Hematopoietic multipotent progenitor cell treated with erythropoietin and hydrocortisone succinate and interleukin-3 and kit ligand, for 17 days (in vitro differentiated cells): ENCODE measurements at places on chromosomes 11 and 22.

DNA sequence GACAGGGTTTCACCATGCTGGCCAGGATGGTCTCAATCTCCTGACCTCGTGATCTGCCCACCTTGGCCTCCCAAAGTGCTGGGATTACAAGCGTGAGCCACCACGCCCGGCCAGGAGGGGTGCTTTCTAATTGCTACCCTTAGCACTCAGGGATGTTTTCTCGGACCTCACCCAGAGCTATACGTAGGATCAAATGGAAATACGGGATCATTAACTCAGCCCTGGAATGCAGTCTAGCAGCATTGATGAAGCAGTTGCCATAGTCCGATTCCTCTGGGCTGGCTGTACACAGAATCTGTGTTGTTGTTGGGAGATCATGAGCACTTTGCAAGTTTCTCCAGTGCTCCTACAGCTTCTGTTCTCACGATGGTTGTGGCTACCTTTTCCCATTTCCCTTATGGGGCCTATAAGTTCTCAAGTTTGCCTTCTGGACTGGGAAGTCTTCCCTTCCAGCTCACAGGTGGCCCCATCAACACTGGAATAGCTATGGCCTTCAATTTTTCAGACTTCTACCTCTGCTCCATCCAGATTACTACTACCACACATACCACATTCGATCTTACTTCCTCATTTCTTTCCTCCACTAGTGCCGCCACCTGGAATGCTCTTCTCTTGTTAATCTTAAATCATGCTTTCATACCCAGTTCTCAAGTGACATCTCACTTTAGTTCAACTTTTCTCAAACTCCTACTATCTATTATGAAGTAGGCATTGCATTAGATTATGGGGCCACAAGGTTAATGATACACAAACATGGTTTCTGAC lies 16.1 kb upstream of the PCF11 start:
- DNase-seq = no peak

GRCh38 chr11:57144075-57144474 lies 37.7 kb upstream of the LRRC55 start:
- DNase-seq = no peak

- no peak for DNase-seq
Measured at GRCh38 chr22:31308181-31308580, 15.9 kb upstream of the PIK3IP1 start.

GRCh38 chr22:25693268-25693565 lies 48.8 kb upstream of the MYO18B start:
- DNase-seq = no peak

DNA sequence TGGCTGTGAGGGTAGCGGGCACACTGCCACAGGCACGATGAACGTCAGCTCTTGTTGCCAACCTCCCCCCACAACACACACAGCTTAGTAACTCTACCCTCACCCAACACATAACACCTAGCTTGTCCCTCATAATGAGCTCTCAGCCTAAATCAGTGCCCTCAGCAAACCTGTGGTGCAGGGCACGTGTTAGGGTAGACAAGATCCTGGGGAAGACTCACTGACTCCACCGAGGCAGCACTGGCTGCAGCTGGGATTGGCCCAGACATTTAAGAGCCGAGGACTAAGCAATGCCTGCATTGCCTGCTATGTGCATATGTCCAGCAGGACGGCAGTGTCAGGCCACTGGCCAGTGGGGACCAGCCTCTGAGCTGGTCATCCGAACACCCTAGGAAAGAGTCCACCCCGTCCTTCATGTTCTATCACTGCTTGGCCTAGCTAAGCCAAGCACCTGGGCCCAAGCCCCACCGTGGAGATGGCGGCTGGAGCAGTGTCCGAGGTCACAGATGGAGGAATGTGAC lies 32.9 kb upstream of the TRIM29 start:
- no peak for DNase-seq

DNA sequence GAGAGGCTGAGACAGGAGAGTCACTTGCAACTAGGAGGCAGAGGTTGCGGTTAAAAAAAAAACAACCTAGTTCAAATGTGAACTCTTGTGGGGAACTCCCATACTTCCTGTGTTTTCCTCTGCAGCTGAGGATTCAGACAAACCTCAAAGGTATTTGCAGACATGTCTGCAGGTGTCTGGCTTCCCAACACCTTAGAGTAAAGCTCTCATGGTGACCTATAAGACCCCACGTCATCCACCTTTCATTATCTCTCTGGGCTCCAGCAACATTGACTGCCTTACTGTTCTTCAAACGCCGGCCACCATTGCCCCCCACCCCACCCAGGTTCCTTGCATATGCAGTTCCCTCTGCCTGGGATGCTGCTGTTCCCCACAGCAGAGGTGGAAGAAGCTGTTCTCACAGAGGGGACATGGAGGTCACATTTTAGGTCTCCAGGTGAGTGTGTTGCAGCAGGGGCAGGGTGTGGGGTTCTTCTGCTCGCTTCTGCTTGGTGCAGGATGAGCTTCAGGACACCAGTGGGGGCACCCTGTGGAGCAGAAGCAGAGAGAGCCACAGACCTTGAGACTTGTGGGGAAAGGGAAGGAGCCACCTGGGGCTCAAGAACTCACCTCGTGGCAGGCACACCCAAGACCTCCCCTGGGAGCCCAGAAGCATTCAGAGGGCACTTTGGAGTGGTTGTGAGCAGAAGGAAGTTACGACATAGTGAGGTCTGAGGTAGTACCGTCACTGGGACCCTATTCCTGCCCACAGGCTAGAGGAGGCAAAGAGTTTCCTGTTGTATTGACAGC lies 203.2 kb downstream of the CSNK2A3 start:
- DNase-seq = no peak

DNA sequence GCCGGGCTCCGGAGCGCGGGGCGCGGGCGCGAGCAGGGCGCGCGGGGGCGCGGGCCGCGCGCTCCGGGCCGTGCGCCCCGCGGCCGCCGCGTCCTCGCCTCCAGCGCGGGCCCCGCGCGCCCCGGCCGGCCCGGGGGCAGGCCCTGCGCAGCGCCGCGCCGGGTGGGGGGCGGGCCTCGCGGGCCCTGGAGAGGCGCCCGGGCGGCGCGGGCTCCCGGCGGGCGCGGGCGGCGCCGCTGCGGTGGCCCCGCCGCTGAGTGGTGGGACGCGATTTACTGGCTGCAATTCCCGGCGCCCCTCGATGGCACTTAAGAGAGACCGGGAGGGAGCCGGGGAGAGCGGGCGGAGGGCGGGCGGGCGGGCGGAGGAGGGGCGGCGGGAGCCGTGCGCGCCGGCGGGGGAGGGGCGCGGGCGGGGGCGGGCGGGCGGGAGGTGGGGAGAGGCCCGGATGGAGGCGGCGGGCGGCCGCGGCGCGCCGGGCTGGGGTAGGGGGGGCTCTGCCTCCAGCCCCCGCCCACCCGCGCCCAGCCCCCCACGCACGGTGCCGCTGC lies 73.2 kb upstream of the TCF20 start:
- no peak for DNase-seq

GRCh38 chr11:47434011-47434786 lies 8.0 kb upstream of the PSMC3 start:
- DNase-seq = no peak
